Karpas-422 (cell line): ENCODE measurements at places on chromosomes 1 and 21.

- H3K4me3 ChIP-seq = no peak overlapping the region
- no peak overlapping the region for H3K27ac ChIP-seq
- H3K4me1 ChIP-seq = no peaks in the 10 kb centered on the region
- no peak for DNase-seq
Measured at GRCh38 chr1:111818081-111818480, 62.4 kb downstream of the DDX20 start.

DNA sequence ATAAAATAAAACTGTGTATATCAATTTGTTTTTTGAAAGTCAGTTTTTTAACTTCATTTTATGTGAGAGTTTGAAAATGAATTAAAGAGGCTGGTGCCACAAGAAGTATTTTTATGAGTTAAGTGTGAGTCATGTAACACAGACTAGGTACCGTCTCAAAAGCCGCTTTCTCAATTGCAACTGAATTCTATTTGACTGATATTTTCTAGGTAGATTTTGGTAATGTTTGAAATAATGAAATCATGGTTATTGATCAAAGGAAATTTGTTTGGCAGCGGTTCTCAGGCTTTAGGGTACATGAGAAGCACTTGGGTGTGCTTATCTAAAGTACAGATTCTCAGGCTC is 4.6 kb downstream of the SNX27 start:
- H3K27me3 ChIP-seq = no peaks in the 10 kb centered on the region
- H3K4me1 ChIP-seq = peaks cover 47% of the 10 kb centered on the region
- no peaks in the 10 kb centered on the region for H3K36me3 ChIP-seq
- no peak overlapping the region for H3K4me3 ChIP-seq
- DNase-seq = no peak
- H3K27ac ChIP-seq = no peak overlapping the region

- no peak overlapping the region for H3K4me3 ChIP-seq
- no peak overlapping the region for H3K27ac ChIP-seq
- H3K27me3 ChIP-seq = no peaks in the 10 kb centered on the region
- DNase-seq = no peak
- H3K36me3 ChIP-seq = no peaks in the 10 kb centered on the region
Measured at GRCh38 chr1:233641029-233641428, 27.1 kb downstream of the KCNK1 start.

GRCh38 chr21:43817157-43818086 is 28.0 kb downstream of the RRP1 start:
- no peaks in the 10 kb centered on the region for H3K27me3 ChIP-seq
- no peak for DNase-seq
- peaks cover 25% of the 10 kb centered on the region for H3K4me1 ChIP-seq

DNA sequence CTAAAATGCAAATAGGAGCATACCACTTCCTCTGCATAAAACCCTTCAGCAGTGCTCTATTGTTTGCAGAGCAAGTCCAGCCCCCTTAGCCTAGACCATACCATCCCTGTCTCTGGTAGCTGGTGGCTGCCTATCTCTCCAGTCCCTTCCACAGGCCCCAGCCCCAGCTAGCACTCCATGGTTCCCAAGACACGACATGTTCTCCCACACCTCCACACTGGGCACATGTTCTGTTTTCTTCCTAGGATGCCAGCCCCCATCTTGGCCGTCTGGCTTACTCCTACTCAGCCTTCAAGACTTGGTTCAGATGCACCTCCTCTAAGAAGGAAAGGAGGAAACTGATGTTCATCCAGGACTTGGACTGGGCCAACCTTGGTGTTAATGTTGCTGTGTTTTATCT is 108.4 kb downstream of the BEND5 start:
- H3K4me3 ChIP-seq = no peak overlapping the region
- DNase-seq = no peak
- H3K36me3 ChIP-seq = no peaks in the 10 kb centered on the region
- H3K4me1 ChIP-seq = no peaks in the 10 kb centered on the region

- DNase-seq = no peak
- H3K36me3 ChIP-seq = no peaks in the 10 kb centered on the region
- no peak overlapping the region for H3K4me3 ChIP-seq
- H3K27me3 ChIP-seq = no peaks in the 10 kb centered on the region
- H3K27ac ChIP-seq = no peak overlapping the region
- no peaks in the 10 kb centered on the region for H3K4me1 ChIP-seq
Measured at GRCh38 chr21:34999397-34999941, 49.6 kb downstream of the RUNX1 start.

DNA sequence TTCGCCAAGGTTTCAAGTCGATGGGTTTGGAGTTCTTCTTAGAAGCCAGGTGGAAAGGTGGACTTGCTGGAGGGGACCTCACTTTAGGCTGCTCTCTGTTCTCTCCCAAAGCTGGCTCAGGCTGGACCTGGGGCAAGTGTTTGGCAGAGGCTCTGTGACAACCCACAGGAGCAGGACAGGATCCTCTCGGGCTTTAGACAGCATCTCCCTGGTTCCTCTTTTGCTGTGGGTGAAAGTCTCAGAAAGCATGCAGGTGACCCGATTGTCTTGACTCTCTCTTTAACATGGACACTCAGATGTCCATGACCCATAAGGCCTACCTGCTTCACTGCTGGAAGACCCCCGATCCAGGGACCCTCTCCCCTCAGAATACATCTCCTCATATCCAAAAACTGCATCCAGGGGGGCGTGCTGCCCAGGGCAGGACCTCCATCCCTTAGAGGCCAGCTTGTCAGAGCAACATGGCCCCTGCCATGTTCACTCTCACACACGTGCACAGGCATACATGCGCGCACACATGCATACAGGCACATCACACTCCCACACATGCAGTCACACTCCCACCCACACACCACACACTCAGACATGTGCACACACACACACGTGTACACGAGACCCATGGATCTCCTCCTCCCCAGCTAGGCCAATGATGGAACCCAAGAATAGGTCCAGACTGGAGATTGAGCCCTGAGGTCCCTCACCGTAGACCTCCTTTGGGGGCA is 21.3 kb downstream of the MRPL37 start:
- no peaks in the 10 kb centered on the region for H3K27me3 ChIP-seq
- no peak for DNase-seq
- no peak overlapping the region for H3K27ac ChIP-seq
- H3K4me3 ChIP-seq = no peak overlapping the region

GRCh38 chr1:72186733-72187307 is 95.5 kb downstream of the NEGR1 start:
- no peaks in the 10 kb centered on the region for H3K4me1 ChIP-seq
- no peak overlapping the region for H3K4me3 ChIP-seq
- no peak for DNase-seq
- no peaks in the 10 kb centered on the region for H3K36me3 ChIP-seq
- H3K27ac ChIP-seq = no peak overlapping the region
- no peaks in the 10 kb centered on the region for H3K27me3 ChIP-seq

DNA sequence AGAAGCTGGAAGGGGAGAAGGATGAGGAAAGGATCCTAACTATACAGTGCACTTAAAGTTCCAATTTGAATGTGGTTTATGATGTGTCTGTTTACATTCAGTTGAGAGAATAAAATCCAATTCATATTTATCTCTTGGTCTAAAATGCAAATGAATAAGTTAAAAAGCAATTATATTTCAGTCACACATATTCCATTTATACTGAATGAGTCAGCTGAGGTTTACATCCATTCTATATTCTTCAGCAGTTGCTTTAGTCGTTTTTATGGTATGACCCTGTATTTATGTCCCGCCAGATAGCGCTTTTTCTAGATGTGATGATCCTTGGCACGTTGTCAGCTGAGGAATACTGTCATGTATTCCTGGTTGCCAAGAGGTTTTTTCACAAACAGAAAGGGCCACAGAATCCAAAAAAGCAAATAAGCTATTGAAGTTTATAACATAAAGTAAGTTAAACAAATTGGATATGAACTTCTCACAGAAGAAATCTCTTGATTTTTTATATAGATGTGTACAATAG is 866.2 kb downstream of the NCAM2 start:
- H3K27ac ChIP-seq = no peak overlapping the region
- no peak for DNase-seq
- H3K4me1 ChIP-seq = no peaks in the 10 kb centered on the region

DNA sequence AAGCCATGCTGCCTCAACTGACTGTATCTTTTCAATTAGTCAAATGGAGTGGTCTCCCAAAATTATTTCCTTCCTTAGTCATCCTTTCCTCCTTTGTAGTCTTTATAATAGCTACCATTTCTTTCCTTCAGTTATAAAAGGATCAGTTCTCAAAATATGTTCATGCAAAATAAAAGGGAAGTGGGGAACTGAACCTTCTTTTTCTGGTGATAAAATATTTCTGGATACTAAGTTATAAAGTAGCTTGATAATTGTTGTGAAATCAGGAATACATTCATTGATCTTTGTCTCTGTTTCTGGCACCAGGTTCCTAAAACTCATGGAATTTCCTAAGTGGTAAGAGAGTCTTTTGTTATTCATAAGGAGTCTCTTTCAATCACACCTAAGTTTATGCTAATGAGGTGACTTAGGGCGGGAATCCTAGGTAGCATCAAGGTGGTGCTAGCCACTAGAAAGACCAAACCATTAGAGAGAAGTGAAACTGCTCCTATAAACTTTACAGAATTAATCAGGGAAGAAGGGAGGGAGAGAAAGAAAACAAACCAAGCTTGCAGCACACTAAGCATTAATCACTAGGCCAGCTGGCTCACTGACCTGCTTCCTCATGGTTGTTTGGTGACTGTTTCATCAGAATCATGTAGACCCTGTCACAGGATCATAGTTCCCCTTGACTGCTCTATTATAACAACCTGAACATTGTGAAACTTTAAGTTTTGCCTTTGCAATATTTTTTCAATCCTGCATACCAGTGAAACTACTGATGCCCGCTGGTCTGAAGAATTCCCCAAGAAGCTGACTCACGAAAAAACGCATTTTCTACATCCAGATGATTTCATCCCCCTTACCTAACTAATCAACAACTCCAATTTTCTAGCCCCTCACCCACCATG is 161.6 kb upstream of the PTBP2 start:
- no peak overlapping the region for H3K27ac ChIP-seq
- H3K27me3 ChIP-seq = no peaks in the 10 kb centered on the region
- H3K4me1 ChIP-seq = no peaks in the 10 kb centered on the region
- DNase-seq = no peak
- no peak overlapping the region for H3K4me3 ChIP-seq
- H3K36me3 ChIP-seq = no peaks in the 10 kb centered on the region
